ENCODE measurements at places on chromosomes 1 and 21. TPM values are rescaled to one million over a fixed set of nuclear protein-coding genes. Genes with fewer than 3 reads are reported as not detected.

The ITLN2 gene
- total RNA-seq, result not detected

The IL6R gene
- 13.1 TPM for total RNA-seq

- DNase-seq, result peak; percentile 24
These were observed 28.3 kb upstream of the RCSD1 start for GRCh38 chr1:167601442-167602383.

DNA sequence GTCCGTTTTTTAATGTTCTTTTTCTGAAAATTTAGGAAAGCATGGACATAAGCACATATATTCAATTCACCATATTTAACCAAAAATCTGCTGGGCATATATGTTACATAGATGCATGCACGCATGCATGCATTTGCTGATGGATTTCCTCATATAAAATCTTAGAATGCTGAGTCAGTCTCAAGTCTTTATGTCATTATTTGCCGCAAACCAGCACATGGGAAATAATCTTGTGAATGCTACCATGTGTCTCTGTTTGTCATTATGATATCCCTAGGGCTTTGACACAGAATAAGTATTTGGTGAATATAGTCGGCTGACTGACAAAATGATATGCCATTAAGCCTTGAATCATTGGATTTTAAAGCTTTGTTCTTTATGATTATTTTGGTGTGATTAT, 776.5 kb downstream of the KCNT2 start:
- no peak for DNase-seq

DNA sequence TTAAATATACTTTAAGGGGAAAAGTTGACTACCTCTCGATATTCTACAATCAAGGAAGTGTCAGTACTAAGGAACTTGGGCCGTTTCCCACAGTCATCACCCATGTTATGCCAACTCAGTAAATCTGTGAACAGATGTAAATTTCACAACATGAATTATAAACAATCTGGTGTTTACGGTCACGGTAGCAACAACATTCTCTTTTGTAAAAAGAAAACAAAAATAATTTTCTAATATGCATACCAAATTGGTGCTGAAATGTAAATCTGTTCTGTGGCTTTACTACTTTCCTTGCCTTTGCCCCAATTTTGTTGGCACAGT, 1.2 kb downstream of the SH3GLB1 start:
- DNase-seq, result peak; percentile 11

GRCh38 chr1:106249810-106250209, 806.7 kb upstream of the PRMT6 start:
- DNase-seq, result no peak

DNA sequence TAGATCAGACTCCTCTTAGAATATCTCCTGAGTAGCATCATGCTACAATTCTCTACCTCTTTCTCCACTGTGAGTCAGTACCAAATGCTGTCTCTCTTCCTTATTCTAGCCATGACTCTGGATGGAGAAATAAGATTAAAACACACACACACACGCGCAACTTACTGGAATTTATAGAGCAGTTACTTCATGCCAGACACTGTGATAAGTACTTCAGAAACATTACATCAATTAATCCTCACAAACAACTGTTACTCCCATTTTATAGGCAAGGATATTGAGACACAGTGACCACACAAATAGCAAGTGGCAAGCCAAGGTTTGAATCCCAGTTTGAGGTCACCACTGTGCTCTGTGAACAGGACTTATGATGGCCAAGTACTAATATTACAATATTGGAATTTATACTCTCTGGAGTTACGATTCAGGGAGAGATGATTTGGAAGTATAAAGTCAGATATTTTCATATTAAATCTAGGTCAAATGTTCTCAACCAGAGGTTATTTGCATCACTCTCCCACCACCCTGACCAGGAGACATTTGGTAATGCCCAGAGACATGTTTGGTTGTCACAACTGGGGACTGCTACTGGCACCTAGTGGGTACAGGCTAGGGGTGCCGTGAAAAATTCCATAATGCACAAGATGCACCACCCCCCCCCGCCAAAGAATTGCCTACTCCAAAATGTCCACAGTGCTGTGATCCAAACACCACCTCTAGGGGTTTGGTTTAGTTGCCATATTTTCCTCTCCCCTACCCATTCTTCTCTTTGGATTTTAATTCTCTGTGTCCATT, 221.6 kb downstream of the LTN1 start:
- DNase-seq, result no peak

DNA sequence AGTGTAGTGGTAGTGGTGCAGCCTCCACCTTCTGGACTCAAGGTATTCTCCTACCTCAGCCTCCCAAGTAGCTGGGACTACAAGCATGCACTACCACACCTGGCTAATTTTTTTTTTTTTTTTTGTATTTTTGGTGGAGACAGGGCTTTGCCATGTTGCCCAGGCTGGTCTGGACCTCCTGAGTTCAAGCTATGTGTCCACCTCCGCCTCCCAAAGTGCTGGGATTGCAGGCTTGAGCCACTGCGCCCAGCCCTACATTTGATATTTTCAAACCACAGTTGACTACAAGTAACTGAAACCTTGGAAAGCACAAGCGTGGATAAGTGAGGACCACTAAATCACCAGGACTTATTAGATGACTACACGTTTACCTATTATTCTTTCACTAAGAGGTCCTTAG, 10.0 kb upstream of the PDPN start:
- no peak for DNase-seq

GRCh38 chr1:197342044-197342565, 74.1 kb downstream of the CRB1 start:
- no peak for DNase-seq
